Stimulated activated CD4-positive, alpha-beta T cell treated with anti-CD3 and anti-CD28 coated beads, Interleukin-15, amount 100 ng/mL, for 24 hours (primary cell): ENCODE measurements at places on chromosomes 2 and 18.

DNA sequence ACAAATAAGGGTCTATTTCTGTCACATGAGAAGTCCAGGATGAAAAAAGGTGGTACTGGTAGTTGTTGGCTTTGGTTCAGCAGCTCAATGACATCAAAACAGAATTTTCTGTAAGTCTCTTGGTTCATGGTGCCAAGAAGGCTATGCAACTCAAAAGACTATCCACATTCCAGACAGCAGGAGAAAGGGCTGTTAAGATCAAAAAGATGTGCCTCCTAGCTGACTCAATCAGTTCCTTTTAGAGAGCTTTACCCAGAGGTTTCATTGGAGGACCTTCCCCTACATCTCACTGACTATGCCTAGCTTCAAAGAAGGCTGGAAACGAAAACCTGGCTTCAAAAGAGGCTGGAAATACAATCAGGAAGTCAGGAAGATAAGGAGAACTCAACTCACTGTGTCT is 98.0 kb downstream of the DYM start:
- no peak for DNase-seq

DNA sequence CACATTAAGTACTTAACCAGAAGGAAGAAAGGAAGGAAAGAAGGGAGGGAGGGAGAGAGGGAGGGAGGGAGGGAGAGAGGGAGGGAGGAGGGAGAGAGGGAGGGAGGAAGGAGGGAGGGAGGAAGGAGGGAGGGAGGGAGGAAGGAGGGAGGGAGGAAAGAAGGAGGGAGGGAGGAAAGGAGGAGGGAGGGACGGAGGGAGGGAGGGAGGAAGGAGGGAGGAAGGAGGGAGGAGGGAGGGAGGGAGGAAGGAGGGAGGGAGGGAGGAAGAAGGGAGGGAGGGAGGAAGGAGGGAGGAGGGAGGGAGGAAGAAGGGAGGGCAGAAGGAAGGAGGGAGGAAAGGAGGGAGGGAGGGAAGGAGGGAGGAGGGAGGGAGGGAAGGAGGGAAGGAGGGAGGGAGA is 363.3 kb downstream of the MBD2 start:
- DNase-seq, result no peak

DNA sequence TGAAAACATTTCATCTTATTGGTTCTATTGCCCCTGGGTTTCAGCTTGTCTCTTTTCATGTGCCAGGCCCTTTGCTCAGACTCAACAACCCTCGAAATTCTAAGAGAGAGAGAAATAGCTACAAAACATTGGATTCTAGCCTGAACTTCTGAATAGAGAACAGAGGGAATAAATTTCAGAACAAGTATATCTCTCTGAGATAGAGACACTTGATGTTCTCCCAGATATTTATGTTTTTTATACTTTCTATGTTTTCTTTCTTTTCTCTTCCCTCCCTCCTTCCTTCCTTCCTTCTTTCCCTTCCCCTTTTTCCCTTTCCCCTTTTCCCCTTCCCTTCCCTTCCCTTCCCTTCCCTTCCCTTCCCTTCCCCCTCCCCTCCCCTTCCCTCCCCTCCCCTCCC is 279.5 kb upstream of the SPRED2 start:
- no peak for DNase-seq

- DNase-seq, result no peak
These were observed 231.3 kb downstream of the BCL2 start for GRCh38 chr18:63088262-63088661.

DNA sequence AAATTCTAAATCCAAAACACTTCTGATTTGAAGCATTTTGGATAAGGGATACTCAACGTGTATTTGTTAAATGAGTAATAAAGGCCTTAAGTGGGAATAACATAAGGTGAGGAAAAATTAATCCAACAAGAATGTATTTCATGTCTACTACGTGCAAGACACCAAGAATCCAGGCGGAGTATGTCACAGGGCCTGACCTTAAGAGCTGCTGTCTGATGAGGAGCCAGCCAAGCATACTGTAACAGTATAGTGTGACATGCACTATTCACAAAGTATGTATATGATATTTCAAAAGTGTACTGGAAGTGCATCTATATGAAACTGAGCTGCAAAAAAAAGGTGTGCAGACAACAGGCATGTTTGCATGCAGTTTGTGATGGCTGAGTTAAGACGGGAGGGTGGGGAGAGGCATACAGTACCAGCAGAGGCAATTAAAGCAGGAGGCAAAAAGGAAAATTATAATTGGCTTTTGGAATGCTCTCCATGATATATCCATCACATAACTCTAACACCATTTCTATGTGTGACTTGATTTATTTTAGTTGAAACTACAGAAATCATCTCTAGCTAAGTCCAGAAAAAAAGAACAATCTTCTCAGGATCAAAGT is 18.2 kb downstream of the IWS1 start:
- DNase-seq, result no peak
